Stimulated activated CD8-positive, alpha-beta memory T cell treated with anti-CD3 and anti-CD28 coated beads, Interleukin-2, amount 100 ng/mL, for 1 hour (primary cell): ENCODE measurements at places on chromosomes 16 and 17.

- no peak for DNase-seq
Measured at GRCh38 chr16:19474617-19475016, 47.3 kb downstream of the GDE1 start.

GRCh38 chr17:7825206-7825990, 8.6 kb upstream of the KDM6B start:
- DNase-seq = no peak

DNA sequence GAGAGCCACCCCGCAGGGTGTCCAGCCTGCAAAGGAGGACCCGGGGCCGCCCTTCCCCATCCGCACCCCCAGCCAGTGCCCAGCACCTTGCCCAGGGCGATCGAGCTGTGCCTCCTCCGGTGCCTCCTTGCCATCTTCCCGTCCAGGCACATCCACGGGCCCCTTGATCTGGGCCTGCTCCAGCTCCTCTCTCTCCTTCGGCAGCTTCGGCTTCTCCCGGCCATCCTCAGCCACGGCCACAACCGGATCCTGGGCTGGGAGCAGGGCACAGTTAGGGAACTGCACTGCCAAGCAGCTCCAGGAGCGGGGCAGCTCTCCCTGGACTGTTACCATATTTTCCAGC, 13.8 kb downstream of the NDUFAF8 start:
- no peak for DNase-seq

DNA sequence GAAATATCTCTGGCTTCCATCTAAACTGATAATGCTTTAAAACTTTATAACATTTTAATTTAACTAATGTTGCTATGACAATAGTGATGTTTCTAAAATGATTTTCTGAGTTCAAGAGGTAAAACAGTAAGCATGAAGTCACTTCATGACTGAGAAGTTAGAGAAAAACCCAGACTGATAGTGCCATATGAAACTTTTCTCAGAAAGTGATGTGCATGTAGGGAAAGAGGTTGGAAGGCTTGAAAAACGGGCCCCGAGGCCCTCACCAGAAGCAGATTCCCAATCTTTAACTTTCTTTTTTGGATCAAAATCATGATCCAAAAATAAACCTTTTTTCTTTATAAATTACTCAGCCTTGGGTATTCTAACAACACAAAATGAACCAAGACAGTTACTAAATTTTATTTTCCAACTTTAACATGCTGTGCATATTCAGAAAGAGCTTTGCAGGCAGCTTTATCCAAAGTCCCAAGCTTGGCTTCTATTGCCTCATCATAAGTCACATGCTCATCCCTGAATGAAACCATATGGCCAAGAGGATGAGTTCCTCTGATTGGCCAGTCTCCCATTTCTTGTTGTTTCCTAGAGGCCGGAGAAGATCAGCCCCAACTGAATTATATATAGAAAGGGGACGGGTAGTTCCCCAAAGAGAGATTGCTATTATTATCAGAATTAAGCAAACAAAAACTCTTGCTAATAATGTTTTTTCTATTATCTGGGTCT, 357.6 kb upstream of the SALL1 start:
- DNase-seq = no peak

DNA sequence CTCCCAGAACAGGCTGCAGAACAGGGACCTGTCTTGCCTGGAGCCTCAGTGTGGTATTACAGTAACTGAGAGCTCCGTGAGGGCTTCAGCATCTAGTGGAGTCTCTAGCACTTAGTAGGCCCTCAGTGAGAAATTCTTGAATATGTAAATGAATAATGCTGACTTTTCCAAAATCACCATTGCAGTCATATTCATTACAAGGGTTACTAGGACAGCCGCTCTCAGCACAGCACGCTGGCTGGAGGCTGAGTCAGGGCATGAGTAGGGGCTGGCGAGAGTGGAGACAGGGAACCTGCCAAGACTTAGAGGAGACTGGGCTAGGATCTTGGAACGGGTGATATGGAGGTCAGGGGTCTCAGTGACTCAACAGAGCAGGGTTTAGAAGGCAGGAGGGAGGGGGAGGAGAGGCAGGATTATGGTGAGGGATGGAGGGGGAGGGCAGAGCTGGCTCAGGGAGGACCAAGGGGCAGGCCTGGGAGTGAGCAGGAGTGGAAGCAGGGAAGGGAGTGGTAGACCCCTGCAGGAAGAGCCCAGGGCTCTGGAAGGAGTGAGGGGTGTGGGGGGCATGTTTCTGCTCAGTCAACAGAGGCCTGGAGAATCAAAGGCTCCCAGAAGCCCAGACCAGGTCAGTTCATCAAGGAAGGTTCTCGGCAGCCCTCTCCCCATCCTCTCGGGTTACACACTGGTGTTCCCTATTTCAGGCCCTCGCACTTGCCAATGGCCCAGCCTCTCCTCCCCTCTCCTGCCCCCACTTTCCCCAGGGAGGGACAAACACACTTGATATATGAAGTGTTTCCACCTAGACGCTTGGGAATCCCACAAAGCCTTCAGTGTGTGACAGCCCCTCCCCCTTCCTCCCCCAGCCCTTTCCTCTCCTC, 42.3 kb downstream of the FZD2 start:
- no peak for DNase-seq

DNA sequence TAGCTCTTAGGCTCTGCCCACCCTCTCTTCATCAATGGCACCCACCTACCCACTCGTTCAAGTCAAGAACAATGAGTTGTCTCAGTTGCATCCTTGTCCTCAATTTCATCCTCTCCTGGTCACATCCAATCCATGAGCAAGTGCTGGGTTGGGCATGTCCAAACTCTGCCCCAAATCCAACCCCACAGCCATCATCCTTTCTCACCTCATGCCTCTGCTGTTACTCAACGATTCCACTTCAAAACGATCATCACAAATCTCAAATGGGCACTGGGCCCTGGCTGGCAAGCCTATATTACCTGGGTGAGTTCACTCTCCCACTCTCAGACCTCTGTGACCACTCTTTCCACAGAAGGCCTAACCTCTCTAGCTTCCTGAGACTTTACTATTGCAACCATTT, 12.0 kb upstream of the TEX2 start:
- no peak for DNase-seq

DNA sequence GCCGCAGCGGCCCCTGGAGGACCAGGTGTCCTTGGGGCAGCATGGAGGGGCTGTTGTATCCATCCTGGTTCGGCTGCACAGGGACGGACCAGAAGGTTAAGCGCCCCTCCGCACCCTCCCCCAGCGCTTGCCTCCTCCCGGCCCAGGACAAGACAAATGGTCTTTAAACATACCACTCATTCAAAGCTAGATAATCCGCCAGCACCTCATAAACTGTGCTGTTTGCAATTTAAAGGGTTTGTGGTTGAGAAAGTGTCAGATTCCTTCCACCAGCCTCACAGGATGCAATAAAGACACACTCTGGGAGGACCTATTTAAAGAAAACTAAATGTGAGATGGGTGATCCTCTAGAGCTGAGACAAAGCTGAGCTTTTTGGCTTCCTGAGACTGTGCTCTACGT, 426.2 kb upstream of the EEF2KMT start:
- no peak for DNase-seq

DNA sequence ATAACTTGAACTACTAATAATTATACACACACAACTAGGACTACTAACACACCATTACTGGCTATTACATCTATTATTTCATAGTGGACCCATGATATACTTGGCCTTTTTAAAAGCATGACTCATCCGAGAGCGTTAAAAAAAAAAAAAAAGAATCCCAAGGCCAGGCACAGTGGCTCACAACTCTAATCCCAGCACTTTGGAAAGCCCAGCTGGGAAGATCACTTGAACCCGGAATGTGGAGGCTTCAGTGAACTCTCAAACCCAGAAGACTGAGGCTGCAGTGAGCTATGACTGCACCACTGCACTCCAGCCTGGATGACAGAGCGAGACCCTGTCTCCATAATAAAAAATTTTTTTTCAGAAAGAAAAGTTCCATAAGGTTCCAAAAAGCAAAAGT, 3.1 kb downstream of the GLG1 start:
- DNase-seq = no peak

DNA sequence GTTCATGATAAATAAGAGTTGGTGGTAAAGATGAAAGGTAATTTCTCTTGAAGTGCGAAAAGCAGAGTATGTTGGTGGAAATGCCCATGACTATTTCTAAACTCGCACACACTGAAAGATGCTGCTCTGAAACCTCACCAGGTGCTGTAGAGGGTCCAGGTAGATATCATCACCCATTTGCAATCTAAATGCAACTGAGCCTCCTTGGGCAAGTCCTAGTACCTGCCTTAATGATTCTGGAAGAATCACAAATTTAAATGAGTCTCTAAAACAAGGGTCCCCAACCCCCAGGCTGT, 5.9 kb upstream of the MMD start:
- DNase-seq = no peak

GRCh38 chr16:29146266-29146665, 161.4 kb downstream of the LAT start:
- DNase-seq = no peak

DNA sequence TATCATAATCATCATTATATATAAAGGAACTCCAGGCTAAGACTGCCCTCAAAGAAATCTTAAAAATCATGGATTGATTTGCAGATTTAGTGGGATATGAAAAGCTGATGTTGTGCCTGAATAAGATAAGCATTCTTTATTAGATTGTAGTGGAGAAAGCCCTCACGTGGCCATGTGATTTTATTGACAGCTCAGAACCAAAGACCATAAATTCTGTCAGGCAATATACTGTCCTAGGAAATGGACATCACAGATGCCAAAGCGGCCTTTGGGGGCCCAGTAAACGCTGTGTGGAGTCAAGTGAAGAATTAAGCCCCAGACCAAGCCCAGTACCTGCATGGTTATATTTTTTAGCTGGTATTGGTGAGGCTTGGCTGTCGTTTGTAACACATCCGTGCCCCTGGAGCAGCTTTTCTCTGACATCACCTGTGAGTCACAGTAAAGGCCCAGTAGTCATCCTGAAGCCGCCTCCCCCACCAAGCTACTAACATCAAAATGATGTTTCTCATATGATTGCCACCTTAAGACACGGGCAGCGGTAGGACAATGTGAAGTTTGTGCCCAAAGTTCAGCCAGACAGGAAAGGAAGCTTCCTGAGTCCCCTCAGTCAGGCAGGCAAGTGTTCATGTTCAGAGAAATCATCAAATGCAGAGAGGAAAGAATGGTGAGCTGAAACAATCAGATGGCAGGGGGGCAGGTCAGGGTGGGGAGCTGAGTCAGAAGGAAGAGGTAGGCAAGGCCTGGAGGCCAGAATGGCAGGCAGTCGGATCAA, 209.4 kb downstream of the IRX3 start:
- no peak for DNase-seq

GRCh38 chr17:34579979-34580684, 750 bp downstream of the TMEM132E start:
- DNase-seq = no peak

DNA sequence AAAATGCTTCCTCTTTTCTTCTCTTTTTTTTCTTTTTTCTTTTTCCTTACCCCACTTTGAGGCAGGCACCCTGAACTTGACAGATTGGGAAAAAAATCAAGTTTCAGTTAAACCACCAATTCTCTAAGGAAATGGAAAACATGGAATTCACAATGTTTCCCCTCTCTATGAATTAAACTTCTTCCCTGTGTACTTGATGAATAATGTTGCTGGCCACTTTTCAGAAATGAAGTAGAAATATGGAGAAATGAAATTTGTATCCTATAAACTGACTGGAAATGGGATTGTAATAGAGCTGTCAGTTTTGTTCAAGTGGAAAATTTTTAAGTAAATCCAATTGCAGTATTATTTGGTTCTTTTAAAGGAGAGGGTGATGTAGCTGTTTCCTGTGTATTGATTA, 129.8 kb downstream of the CLEC16A start:
- no peak for DNase-seq

DNA sequence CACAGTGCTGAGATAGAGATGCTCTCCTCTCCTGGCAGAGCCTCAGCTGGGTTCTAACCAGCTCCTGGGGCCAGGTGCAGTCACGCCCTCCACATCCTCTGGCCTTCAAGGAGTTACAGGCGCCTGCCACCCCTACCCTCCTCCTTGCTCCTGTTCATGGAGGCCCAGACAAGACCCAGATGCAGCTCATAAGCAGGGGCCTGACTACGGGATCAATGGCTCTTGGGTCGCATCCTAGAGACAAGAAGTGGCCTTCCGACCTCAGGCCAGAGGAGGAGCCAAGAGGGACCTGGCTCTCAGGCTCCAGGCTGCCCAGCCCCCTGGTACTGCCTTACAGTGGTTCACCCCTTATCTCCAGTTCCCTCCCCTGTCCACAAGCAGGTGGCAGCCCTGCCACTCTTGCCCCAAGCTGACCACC, 23.0 kb downstream of the ARHGAP27 start:
- no peak for DNase-seq

GRCh38 chr17:27631897-27632725, 1.1 kb downstream of the LGALS9 start:
- no peak for DNase-seq

DNA sequence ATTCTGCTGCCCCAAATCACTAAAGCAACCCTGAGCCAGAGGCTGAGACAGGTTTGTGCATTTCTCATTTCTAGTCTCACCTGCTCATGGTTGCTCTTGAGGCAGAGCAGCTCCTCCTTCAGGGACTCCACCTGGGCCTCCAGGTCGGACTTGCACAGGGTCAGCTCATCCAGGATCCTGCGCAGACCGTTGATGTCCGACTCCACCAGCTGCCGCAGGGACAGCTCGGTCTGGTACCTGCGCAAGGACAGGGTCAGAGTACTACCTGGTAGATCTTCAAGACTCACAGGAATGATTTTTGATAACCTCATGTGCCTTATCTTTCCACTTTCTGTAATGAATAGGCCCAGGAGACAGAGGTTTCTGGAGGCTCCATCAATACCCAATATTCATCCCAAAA, 1.1 kb downstream of the KRT31 start:
- no peak for DNase-seq

- DNase-seq = no peak
Measured at GRCh38 chr17:43125967-43126910, 1.1 kb upstream of the BRCA1 start.

GRCh38 chr16:12020009-12020408, 43.5 kb downstream of the SNX29 start:
- DNase-seq = no peak

GRCh38 chr17:64262198-64262999, 661 bp downstream of the TEX2 start:
- DNase-seq = peak; percentile 20

GRCh38 chr17:61397086-61397842, 2.4 kb upstream of the TBX2 start:
- DNase-seq = no peak

DNA sequence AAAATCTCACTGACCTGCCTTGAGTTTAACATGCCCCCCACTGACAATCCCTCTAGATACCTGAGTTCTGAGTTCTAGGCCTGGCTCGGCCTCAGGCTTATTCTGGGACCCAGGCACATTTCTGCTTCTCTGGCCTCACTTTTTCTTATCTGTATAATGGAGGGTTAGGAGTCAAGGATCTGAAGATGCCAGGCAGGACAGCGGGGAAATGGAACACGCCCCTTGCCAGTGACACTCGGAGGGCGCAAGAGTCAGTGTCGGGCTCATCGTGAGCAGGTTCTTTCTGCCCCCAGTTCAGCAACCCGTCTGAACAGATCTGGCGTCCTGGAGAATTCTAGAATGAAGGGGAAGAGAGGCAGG, 567 bp upstream of the MT3 start:
- no peak for DNase-seq
